DMS153 (cell line): ENCODE measurements at places on chromosomes 12 and 14.

GRCh38 chr12:77401064-77401769 is 335.8 kb upstream of the E2F7 start:
- DNase-seq: no peak

- DNase-seq: no peak
Observed at GRCh38 chr14:81246461-81247270, 25.9 kb upstream of the GTF2A1 start.

- DNase-seq: no peak
Observed at GRCh38 chr14:67345583-67345982, 14.0 kb downstream of the ATP6V1D start.

DNA sequence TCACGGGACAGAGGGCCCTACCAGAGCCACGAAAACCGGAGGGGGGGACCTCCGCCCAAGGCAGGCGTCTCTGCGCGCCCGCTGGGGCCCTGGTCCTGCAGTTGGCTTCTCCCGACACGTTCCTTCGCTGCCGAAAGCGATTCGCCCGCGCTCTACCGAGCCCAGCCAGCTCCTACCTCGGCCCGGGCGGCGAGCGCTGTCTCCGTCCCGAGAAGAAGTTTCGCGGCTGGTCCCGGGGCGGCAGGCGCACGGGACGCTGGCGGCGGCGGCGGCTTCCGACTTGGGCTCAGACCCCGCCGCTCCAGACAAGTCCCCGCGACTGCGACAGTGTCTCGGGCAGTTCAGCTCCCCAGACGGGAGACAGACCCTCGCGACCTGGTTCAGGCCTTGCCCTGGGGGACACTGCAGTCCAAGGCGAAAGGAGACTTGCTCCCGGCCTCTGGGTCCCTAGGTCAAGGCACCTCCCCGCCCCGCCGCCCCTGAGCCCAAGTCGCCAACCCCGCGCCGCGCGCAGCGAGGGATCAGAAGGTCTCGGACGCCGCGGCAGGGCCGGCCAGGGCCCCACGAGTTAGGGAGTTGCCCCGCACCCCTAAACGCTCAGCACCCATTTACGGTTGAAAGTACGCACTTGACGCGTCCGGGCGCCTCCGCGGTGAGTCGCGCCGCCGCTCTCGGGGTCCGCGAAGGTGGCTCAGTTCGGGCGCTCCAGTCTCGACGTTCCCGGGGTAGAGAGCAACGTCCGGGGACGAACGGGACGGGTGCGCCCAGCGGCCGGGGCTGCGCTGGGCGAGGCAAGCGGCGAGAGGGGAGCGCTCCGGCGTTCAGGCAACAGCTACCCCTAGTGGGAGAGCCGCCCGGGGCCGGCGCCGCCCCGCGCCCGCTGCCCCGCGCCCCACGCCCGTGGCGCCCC is 1.4 kb upstream of the DIO3 start:
- DNase-seq: no peak

DNA sequence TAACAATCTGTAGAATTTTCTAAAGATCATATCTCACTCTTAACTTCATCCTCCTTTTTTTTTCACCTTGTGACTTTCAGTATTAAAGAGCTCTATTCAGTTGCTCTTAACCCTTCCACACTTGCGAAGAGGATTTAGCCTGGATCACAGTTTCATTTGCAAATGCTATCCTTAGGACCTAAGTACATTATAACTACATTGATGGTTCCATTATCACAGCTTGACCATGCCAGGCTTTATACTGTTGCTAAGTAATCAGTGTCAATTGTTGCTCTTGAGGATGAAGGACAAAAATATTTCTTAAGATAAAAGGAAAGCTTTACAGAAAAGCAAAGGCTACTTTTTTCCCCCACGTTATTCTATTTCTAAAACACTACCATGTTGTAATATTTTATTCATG is 122.2 kb downstream of the PDZRN4 start:
- no peak for DNase-seq

- DNase-seq: no peak
Observed at GRCh38 chr14:67435603-67436002, 23.6 kb upstream of the PLEK2 start.

GRCh38 chr12:22981711-22982110 is 356.7 kb downstream of the ETNK1 start:
- DNase-seq: no peak

DNA sequence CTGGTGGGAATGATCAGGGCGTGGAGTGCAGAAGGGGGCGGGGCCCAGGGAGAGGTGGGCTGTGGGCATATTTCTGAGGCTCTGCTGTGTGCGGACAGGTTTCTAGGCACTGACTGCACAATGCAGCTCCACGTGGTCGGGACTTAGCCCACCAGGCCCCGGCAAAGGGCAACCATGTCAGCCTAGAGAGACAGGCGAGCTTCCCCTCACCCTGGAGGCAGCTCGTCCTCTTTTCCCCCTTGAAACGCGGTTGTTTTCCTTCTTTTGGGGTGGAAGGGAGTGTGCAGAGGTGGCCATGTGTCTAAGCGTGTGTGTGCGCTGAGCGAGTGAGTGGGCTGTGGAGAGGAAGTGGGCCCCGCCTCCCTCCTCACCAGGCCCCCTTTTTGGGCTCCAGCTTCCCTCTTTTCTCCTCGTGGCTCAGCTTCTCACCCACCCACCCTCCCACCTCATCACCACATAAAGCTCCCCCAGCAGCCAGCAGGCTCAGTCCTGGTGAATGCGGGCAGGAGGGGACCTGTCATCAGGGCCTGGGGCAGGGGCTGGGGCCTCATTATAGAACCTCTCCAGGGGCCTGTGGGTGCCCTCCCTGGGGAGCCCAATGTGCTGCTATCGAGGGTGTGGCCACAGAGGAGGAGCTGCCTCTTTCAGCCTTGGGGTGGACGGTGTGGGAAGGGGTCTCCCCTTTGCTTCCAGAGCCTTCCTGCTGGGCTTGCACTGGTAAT is 22.0 kb downstream of the LRTM2 start:
- no peak for DNase-seq

GRCh38 chr12:130429656-130430505 is 92.2 kb downstream of the PIWIL1 start:
- no peak for DNase-seq

GRCh38 chr12:67758521-67758920 is 110.0 kb downstream of the DYRK2 start:
- no peak for DNase-seq

GRCh38 chr12:117067016-117067415 is 32.2 kb downstream of the TESC start:
- DNase-seq: no peak

DNA sequence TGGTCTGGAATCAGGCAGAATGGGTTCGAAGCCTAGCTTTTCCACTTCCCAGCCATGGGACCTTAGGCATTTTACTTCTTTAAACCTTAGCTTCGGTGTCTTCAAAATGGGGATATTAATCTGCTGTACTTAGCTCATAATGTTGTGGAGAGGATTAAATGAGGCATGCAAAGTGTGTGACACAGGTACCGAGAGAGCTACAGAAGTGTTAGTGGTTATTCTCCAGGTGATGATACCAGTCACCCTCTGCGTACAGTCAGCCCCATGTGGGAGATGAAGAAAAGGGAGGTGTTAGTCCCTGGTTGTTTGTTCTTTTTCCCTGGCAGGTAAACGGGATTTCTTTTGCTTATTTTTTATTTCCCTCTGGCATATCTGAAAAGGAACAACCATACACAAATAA is 212.1 kb downstream of the PHLDA1 start:
- DNase-seq: no peak
